Stimulated activated CD4-positive, alpha-beta T cell treated with anti-CD3 and anti-CD28 coated beads, Interleukin-12 subunit alpha, Interleukin-12 subunit beta, amount 100 ng/mL, for 48 hours (primary cell): ENCODE measurements at places on chromosomes 5 and 9.

DNA sequence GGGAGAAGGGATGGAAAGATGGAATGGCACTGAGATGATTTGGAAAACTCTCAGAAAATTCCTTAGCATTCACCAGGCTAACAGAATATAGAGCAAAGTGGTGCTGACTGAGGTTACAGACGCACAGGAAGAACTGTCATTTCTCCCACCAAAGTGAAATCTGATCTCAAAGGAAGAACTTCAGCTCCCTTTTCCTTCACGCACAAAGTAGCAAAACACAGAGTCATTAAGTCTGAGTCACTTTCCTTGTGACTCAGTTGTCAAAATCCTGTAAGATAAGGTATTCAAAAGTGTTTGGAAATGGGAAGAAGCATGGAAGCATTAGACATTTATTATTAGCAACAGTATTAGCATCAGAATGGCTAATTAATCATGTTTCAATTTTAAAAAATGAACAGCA is 11.7 kb downstream of the MPDZ start:
- DNase-seq, result no peak

GRCh38 chr5:6407558-6408259 is 29.4 kb upstream of the MED10 start:
- no peak for DNase-seq

- no peak for DNase-seq
These were observed 90.8 kb downstream of the MACROH2A1 start for GRCh38 chr5:135308245-135308644.

DNA sequence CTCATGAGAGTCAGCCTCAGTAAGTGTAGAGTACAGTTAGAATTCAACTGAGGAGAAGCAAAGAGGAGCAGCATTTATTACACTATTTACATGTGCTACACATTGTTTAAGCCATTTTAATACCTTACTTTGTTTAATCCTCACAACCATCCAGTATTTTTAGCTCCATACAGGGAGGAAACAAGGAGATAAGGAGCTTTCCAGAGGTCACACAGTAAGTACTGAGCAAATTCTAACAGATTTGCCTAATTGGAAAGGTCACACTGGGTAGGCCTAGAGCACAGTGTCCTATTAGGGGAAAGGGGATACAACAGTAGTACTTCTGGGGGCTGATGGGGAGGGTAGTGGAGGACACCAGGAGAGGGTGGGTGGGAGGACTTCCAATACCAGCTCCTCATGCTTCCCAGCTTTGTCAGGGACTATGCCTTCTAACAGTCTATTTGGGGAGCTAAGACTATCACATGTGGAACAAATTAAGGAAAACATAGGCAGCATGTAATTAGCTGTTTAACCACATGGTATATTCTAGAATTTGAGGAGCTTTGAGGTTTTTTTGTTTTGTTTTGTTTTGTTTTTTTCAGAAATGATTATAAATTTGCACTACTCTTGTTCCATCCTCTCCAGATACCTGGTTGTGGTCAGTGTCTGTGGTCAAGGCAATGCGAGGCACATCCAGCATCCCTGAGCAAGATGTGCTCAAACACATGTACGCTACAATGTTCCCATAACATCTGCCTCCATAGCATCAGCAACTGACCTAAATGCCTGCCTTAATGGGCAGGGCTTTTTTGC is 96.0 kb upstream of the SLC12A2 start:
- DNase-seq, result no peak

DNA sequence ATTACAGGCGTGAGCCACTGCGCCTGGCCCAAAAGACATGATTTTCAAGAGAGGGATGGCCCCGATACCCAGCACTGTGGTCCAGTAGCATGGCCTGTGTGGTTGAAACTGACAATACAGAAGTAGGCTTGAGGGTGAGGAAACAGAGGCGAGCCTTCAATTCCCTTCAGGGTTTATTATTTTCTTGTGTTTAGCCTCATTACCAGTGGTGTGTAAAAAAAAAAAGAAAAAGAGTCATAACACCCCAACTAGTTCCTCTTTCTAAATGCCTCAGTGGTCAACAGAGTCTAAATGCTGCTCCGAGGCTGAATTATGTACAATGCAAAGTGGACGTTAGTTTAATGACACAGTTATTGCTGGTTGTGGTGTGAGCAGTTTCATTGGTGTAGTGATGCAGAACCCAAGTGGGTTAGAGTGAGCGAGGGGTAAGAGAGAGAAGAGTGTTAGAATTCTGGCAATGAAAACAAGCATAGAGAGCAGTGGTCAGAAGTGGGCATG is 58.8 kb downstream of the SNX30 start:
- DNase-seq, result no peak

DNA sequence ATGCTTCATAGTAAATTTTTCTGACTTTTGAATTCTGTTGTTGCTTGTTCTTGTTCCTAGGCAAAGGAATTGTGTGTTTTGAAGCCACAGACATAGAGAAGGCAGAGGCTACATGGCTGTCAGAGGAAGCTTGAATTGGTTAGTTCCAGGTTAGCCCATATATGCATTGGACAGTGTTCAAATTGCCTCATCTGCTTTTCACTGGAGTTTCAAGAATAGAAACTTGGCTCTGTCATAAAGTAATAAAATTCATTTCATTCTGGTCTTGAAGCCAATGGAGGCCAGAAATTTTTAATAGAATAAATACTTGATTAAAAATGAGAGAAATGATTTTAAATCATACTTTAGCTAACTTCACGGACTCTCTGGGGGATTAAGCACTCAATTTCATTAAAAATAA is 178.0 kb downstream of the YIPF5 start:
- DNase-seq, result no peak

GRCh38 chr5:54718656-54719055 is 201.1 kb downstream of the SNX18 start:
- no peak for DNase-seq
